Suprapubic skin (tissue), 4 donors: ENCODE measurements at places on chromosomes 4 and X.
A peak's percentile ranks its signal among the peaks of the same experiment; 100 is the strongest.

- DNase-seq, result no peak
Observed at GRCh38 chr4:6480534-6481088, 8.2 kb upstream of the PPP2R2C start.

GRCh38 chrX:21412883-21413282 is 38.7 kb downstream of the CNKSR2 start:
- no peak for DNase-seq

DNA sequence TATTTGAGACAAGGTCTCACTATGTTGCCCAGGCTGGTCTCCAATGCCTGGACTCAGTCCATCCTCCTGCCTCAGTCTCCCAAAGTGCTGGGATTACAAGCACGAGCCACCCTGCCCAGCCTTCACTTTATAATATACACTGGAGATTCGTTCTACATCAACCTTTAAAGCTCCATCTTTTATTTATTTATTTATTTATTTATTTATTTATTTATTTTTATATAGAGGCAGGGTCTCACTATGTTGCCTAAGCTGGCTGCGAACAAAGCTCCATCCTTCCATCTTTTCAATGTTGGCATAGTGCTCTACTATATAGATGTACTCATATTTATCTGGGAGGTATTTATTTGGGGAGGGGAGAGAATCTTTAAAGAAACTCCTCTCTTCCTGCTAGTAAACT is 1.7 kb upstream of the KDR start:
- DNase-seq, result no peak

DNA sequence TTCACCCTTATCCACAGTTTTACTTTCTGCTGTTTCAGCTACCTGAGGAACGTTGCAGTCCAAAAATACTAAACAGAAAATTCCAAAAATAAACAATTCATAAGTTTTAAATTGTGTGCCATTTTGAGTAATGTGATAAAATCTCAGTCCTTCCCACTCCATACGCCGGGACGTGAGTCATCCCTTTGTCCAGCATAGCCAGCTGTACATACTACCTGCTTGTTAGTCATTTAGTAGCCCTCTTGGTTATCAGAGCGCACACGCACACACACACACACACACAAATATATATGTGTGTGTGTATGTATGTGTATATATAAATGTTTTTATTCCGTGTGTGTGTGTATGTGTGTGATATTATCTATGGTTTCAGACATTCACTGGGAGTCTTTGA is 4.8 kb upstream of the CCSER1 start:
- DNase-seq, result no peak

DNA sequence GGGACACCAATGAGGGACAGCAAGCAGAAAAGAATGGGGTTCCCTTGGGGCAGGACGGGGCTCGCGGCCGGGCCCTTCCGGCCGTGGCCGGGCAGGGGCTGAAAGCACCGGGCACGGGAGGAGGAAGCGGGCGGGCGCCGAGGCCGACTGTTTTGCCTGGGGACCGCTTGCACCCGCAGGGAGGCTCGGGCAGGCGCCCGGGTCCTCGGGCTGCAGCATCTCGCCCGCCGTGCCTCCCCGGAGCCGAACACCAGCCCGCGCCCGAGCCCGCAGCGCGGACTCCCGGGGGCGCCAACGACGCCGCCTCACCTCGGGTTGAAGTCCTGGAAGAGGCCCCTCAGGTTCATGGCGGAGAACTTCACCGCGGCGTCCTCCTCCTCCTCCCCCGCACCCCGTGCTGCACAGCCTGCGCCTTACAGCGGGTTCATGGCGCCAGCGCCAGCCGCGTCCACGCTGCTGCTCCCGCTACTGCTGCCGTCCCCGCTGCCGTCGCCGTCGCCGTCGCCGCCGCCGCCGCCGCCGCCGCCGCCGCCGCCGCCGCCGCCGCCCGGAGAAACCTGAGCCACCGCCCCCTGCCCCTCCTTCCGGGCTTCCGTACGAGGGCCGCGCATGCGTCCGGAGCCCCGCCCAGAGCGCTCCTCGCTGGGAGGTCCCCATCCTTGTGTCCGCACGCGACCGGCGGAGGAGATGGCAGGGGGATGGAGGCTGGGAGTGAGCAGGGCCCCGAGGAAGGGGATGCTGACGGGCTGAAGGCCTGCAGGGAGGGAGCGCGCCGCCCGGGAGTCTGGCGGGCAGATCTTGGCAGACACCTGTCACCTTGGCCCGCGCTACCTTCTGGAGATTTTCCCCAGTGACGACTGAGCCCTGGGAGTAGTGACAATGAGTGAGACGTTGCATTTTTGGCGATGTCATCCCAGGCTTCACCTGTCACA is at the start of gene TMEM185A:
TSS of gene TMEM185A (minus strand) at position 559 of the 932 bp plus-strand sequence. CDS start at position 347, 212 bp downstream.
- DNase-seq, result peak; percentile 80

GRCh38 chr4:157885811-157886210 is 287.0 kb downstream of the GASK1B start:
- DNase-seq, result no peak

- DNase-seq, result no peak
Observed at GRCh38 chrX:38249965-38250364, 29.3 kb upstream of the SRPX start.

DNA sequence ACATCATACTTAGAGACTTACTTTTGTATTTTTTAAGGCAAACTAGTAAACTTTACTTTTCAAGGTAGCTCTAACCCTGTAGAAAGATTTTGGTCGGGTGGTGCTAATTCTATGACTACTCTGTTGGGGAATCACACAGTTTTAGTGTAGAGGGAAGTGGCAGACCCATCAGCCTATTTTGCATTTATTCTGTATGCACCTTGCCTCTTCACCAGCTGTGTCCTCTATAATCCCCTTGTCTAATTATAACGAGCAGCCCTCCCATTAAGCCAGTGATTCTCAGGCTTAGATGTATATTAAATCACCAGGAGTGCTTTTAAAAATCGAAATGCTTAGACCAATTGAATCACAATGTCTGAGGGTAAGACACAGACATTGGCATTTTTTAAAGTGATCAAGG is 78.1 kb downstream of the GALNT7 start:
- DNase-seq, result no peak

DNA sequence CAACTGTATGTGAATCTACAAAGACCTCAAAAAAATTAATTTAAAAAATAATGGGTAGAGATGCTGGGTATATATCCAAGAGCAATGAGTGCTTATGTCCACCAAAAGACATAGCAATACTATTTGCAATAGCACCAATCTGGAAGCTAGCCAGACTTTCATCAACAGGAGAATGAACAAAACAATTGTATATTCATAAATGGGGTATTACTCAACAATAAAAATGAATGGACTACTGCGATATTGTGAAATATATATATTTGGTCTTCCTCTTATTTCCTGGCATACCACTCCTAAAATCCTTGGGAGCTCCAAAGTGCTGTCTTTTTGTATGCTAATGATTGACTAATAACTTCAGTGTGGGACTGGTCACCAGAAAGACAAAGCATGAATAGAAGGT is 77.5 kb downstream of the MSN start:
- no peak for DNase-seq

GRCh38 chr4:52093466-52093865 is 42.4 kb downstream of the SPATA18 start:
- DNase-seq, result no peak
